ENCODE measurements at places on chromosomes 5 and 9. TPM values are rescaled to one million over a fixed set of nuclear protein-coding genes. Genes with fewer than 3 reads are reported as not detected.

The TXNDC8 gene
- total RNA-seq: not detected

The OLFML2A gene
- 0.98 TPM for total RNA-seq

The C5orf15 gene
- total RNA-seq: 45.9 TPM

The BTNL9 gene
- not detected for total RNA-seq

The LCN9 gene
- total RNA-seq: not detected

The C7 gene
- 15.8 TPM for total RNA-seq
